Activated CD4-positive, alpha-beta T cell treated with anti-CD3 and anti-CD28 coated beads, Interleukin-2, amount 50 U/mL, for 48 hours (primary cell): ENCODE measurements at places on chromosomes 3 and 15.
A peak's percentile ranks its signal among the peaks of the same experiment; 100 is the strongest.

GRCh38 chr3:16932877-16933276 is 48.1 kb downstream of the PLCL2 start:
- no peak for DNase-seq

- no peak for DNase-seq
Measured at GRCh38 chr3:78041486-78041885, 1001.6 kb downstream of the ROBO2 start.

GRCh38 chr3:33385423-33385822 is 54.8 kb downstream of the UBP1 start:
- DNase-seq = peak; percentile 44

GRCh38 chr3:82080261-82080660 is 318.8 kb upstream of the GBE1 start:
- no peak for DNase-seq

DNA sequence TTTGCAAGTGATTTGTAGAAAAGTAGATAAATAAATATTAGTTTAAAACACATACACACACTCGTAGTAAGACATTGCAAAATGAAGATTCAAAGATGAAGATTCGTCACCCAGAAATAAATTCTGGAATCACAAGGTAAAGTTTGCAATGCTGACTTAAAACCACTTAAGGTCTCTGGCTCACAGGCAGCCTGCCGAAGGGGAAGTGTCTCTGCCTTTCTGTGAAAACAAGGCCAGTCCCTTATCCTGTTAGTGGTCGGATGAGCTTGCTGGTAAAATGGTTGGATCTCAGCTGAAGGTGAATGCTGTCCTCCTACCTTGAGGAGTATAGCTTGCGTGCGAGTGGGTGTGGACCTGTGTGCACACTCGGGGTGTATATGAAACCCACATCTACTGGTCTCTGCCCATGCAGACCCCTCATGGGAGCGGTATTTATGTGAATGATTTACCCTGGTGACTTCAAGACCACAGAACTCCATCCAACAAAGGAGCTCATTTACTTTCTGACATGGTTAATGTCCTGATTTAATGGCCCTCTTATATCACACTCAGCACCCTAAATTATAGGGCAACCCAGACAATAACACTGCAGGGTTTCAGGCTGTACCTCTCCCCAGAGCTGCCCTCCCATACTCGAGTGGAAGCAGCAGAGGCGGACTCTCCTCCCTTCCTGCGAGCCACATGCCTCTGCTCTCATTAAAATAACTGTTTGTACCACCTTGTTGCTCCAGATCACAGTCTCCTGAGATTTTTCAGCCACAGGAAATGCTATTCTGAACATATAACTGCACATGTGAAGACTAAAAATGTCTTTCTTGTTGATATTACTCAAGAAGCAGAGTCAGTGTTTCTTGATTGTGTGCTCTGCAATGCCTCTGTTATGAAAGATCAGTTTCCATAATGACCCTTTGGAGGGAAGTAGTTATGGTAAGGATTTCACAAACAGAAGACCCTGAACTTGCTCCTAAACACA is 45.9 kb upstream of the ALDH1A3 start:
- no peak for DNase-seq

GRCh38 chr3:107436029-107436428 is 58.8 kb downstream of the CCDC54 start:
- DNase-seq = no peak

GRCh38 chr3:184674626-184675025 is 37.2 kb downstream of the MAGEF1 start:
- no peak for DNase-seq

- no peak for DNase-seq
Measured at GRCh38 chr3:123751433-123751832, 132.7 kb downstream of the MYLK start.

GRCh38 chr3:54845011-54845410 is 82.8 kb downstream of the LRTM1 start:
- no peak for DNase-seq

GRCh38 chr3:106183762-106184391 is 315.1 kb upstream of the CBLB start:
- no peak for DNase-seq

DNA sequence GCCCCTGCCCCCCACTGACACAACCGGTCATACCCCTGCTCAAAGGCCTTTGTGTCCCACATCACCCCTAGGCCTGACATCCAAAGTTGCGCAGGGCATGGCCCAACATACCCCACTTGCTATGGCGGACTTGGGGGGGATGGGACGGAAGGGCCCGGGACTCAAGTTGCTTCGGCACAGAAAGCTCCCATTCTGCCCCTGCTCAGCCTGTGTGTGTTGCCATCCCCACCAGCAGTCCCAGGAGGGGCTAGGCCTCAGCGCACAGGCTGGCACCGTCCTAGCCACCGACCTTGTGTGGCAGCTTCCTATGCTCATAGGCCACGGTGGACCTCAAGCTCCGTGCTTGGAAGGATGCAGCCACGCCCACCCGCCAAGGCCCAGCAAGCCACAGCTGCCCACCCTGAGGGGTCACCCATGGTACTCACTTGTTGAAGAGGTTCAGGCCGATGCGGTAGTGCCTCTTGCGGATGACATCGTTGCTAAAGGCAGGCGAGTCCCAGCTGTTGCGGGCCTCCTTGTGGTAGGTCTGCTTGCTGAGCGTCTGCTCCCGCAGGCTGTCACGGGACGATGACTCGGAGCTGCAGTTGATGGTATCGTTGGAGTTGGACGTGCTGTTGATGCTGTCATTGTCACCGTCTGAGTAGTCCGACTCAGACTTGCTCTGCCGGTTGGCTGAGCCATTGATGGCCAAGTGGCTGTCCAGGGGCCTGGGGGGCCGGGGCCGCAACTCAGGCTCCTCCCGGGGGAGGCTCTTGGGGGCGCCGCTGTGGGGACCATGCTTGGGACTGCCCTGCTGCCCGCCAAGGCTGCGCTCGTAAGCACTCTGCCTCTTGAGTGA is 93.9 kb upstream of the RPL32 start:
- DNase-seq = no peak

GRCh38 chr3:188473591-188474288 is 319.8 kb downstream of the LPP start:
- DNase-seq = no peak

GRCh38 chr3:7709376-7710082 is 792.1 kb upstream of the LMCD1 start:
- no peak for DNase-seq

- DNase-seq = no peak
Measured at GRCh38 chr3:137987723-137988122, 22.2 kb upstream of the CLDN18 start.

DNA sequence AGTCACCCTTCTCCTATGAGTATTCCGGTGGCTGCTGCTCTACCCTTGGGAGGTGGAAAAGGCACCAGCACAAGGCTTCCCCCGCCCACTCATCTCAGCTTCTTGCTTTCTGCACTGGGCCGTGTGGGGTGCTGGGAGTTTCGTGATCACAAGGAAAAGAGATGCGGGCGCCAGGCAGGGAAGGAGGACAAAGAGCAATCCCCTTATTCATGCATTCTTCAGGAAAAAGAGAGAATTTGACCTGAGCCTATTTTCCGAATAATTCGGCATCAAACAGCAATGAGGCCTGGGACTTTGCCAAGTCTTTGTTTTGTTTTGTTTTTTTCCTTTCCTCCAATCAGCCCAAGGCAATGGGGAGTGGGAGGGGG is 102.2 kb upstream of the LPP start:
- no peak for DNase-seq

DNA sequence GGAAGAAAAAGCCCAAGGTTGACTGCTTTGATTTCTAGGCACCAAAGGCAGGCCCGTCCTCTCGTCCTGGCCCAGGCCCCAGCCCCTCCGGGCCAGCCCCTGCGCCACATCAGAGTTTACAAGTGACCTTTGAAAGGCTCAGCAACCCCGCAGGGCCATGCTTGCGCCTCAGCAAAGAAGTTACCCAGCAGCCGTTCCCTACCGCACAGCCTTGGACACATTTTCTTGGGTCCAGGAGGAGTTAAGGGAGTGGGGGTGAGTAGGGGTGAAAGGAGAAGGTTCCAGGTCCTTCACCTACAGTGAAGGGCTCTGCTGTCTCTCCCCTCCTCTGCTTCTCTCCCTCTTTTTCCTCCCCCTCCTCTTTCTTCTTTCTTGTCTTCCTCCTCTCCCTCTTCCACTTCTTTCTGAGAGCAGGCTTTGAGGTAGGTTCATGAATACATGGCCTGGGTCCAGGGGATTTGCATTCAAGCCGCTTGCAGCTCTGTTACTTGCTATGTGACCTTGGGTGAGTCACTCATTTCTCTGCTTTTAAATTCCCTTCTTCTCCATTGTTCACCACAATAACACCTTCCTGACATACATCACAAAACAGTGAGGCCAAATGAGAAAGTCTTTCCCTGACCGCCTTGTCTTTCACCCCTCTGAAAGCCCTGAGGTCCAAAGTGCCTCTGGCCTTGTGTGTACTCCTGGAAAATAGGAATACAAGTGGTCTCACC is 223.3 kb upstream of the TPRG1 start:
- DNase-seq = no peak

DNA sequence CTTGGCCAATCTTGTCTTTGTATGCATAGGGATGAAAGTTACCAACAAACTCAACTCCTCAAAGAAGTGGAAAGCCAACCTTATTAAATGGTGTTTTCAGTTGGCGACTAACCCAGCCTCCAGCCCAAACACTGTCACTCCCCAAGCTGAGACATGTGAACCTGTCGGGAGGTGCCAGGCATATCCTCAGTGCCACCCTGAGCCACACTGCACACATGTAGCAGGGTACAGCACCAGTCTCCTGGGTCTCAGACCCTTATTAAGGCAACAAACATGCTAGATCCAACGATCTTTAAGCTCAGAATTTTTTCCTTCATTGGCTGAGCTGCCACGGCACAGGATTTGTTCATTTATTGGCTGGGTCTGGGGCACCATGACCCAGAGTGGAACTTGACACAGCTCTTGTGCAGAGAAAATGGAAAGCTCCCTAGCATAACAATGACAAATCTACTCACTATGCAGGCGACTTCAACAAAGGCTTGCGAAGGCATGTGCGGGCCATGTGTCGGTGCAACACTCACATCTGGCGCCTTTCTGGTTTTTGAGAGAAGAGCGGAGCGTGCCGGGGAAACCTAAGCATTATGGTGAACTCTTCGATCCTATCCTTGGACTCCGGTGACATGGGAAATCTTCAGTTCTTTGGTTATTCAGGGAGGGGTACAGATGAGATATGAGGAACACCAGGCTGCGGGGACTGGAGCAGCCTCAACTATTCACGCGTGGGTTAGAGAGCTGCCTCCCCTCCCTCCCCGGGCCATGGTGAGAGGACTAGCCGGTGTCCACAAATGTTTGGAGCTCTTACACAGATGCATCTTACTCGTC is 190.1 kb downstream of the FAM43A start:
- no peak for DNase-seq

DNA sequence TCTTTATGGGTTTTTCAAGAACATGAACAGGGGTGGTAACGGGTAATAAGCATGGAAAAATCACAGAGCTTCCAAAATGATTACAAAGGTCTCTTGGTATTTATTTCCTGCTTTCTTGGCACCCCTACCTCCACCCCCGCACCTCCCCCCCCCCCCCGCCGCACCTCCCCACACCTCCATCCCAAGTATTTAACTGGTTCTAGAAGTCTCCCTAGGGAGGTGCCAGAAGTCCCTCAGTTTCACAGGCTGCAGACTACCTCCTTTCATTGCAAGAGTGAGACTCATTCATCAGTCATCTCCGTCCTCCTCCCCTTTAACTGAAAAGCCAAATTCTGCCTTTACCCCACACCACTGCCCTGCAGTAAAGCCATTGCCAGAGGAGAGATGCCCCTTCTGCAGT is 169.4 kb downstream of the ALDH1A2 start:
- DNase-seq = no peak

- no peak for DNase-seq
Measured at GRCh38 chr3:108342837-108343486, 46.6 kb downstream of the HHLA2 start.

- DNase-seq = no peak
Measured at GRCh38 chr15:84911879-84912660, 27.6 kb downstream of the SLC28A1 start.

DNA sequence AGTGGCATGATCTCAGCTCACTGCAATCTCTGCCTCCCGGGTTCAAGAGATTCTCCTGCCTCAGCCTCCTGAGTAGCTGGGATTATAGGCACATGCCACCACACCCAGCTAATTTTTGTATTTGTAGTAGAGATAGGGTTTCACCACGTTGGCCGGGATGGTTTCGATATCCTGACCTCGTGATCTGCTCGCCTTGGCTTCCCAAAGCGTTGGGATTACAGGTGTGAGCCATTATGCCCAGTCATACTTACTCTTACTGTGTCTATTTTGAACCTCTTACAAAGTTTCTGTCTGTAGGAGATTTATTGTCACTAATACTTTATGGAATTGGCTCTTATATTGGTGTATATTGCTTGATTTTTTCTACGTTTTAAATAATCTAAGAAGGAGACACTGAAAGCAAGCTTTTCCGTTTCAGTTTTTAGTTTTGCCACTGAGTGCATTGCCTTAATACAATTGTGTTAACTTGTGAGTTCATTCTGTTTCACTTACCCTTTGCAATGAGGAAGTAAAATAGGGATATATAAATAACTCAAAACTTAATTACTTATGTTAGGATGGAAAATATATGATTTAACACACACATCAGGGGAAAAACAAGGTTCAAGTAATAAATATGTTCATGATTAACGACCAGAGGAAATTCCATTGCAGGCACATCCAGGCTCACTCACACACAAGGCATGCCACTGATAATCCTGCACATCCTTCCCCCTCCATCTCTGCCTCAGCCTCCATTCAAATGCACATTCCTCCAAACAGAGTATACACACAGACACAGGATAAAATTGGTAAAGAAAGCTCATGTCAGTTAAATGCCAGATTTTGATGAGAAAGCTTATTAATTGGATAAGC is 279.3 kb upstream of the RASGRP1 start:
- no peak for DNase-seq

DNA sequence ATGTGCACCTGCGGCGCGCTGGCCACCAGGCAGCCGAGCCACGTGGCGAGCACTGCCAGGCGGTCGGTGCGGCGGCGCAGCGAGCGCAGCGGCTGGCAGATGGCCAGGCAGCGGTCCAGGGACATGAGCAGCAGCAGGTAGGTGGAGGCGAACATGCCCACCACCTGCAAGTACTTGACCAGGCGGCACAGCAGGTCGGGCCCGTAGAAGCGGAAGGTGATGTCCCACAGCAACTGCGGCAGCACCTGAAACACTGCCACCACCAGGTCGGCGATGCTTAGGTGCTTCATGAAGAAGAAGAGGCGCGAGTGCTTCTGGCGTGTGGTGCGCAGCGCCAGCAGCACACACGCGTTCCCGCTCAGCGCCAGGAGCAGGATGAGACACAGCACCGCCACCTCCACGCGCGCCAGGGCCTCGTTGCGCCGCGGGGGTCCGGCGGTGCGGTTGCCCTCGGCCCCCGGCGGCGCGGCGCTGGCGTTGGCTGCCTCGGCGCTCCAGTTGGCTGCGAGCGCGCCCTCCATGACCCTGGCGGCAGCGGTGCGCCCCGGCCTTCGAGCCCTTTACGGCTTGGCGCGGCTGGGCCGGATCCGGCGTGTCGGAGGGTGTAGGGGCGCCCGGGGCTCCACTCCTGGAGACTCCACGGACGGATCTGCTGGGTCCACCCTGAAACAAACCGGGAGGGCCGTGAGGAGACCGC is 1.6 kb downstream of the OXTR start:
- DNase-seq = peak; percentile 16
